ENCODE measurements at places on chromosomes 7 and 10. TPM values are rescaled to one million over a fixed set of nuclear protein-coding genes. Genes with fewer than 3 reads are reported as not detected.

Gene OAT
- total RNA-seq, result 124 TPM

Gene SLC25A40
- total RNA-seq, result 3.0 TPM

Gene CADPS2
- total RNA-seq, result 53.7 TPM

Gene MMP21
- total RNA-seq, result under 0.01 TPM

Gene HABP2
- total RNA-seq, result not detected

Gene ABHD11
- total RNA-seq, result 9.4 TPM

Gene AEBP1
- 3.3 TPM for total RNA-seq

Gene TMEM184A
- 0.19 TPM for total RNA-seq

Gene CLCN1
- total RNA-seq, result not detected

Gene SLC26A3
- total RNA-seq, result not detected

Gene CYP26C1
- total RNA-seq, result 0.47 TPM

Gene CCDC136
- 3.6 TPM for total RNA-seq

Gene LBX1
- total RNA-seq, result not detected

Gene STOX1
- total RNA-seq, result 0.09 TPM

Gene CYP2C19
- not detected for total RNA-seq

Gene CPED1
- 0.27 TPM for total RNA-seq

Gene NUPR2
- total RNA-seq, result not detected

Gene CREB5
- total RNA-seq, result 1.7 TPM

Gene CPSF4
- total RNA-seq, result 26.0 TPM

Data from endothelial cell of coronary artery (primary cell).